ENCODE measurements at places on chromosomes 16 and 17.

DNA sequence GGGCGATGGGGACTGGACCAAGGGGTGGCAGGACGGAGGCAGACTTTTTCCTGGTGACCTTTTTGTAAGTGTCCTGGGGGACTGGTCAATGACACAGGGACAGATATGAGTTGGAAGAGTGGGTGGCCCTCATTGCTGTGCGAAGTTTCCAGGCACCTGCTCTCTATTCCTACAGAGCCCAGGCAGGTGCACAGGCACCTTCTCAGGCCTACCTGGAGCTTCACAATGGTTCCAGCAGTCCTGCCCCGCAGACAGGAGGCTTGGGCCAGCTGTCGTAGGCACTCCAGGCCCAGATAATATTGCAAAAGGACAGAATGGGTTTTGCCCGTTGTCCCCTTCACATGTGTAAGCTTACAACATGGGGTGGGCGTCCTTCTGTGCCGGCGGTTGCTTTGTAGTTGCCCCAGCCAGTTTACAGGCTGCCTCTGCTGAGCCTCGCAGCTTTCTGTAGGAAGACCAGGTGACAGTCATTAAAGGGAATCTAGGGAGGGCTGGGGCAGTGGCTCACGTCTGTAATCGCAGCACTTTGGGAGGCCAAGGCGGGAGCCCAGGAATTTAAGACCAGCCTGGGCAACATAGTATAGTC lies 84.3 kb downstream of the ARHGAP23 start:
- DNase-seq = no peak

GRCh38 chr17:8029121-8029520 lies 9.7 kb upstream of the ALOX15B start:
- DNase-seq = no peak

GRCh38 chr17:1011760-1012735 lies 15.1 kb downstream of the TIMM22 start:
- DNase-seq = no peak

- no peak for DNase-seq
Measured at GRCh38 chr16:53103811-53104210, 49.0 kb downstream of the CHD9 start.

DNA sequence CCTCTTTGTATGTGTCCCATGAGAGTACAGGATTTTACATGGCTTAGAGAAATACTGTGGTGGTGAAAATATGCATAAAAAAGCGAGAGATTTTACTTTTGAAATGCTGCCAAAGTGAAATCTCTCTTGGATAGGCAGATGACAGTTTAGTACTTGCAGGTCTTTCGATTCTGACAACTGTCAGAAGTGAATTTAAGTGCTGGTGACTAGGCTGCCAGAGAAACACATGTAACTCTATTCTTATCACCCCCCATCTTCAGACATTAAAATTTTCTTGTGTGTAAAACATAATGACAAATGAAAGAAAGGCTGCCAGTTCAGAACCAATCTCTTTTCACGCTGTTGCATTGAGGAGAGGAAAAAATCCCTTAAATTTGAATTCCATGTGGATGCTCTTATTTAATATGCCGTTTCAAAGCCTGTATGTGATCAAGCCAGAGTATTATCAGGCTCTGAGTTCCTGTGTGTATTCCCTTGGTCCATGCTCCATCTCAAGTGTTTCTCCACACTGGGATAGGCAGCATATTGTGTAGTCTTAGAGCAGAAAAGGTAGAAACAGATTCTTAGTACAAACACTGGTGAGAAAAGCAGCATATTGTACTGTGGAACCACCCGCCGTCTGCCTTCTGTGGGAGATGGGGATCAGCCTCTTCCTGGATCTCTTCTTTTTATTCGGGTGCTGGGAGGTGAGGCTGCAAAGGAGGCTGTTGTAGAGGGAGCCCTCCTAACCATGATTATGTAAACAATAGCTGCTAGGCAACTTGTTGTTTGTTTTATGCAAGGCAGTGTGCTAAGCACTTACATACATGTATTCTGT lies 291.3 kb downstream of the WWOX start:
- no peak for DNase-seq

- no peak for DNase-seq
Measured at GRCh38 chr16:31025339-31025738, 8.0 kb upstream of the STX4 start.

DNA sequence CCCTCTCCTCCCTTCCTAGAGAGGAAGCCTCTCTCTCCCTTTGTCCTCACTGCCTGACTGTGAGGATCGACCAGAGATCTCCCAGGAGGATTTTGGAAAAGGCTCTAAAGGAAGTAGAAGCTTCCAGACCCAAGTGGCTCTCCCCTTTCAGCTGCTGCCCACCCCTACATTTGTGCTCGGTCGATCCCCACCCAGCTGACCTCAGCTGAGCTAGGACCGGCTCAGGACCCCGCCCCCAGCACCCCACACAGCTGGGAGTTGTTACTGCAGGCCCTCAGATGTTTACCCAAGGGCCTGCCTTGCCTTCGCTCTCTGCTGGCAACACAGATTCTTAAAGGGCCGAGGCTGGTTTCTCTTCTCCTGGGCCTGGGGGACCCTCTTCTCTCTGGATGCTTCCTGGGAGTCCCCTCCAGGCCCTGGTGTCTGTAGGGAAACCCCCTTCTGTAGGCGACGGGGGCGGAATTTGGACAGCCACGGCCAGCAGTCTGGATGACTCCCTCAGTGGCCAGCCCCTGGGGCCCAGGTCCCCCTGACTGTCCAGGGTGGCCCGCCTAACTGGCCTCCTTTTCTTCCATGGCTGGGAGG lies 26.9 kb upstream of the TIMP2 start:
- no peak for DNase-seq

- no peak for DNase-seq
Measured at GRCh38 chr17:28096756-28097155, 54.3 kb downstream of the NLK start.

- no peak for DNase-seq
Measured at GRCh38 chr16:66291833-66292232, 74.7 kb upstream of the CDH5 start.

GRCh38 chr17:63974594-63975192 lies 2.0 kb upstream of the SCN4A start:
- no peak for DNase-seq

GRCh38 chr16:3058139-3059030 lies 7.1 kb upstream of the IL32 start:
- DNase-seq = no peak

DNA sequence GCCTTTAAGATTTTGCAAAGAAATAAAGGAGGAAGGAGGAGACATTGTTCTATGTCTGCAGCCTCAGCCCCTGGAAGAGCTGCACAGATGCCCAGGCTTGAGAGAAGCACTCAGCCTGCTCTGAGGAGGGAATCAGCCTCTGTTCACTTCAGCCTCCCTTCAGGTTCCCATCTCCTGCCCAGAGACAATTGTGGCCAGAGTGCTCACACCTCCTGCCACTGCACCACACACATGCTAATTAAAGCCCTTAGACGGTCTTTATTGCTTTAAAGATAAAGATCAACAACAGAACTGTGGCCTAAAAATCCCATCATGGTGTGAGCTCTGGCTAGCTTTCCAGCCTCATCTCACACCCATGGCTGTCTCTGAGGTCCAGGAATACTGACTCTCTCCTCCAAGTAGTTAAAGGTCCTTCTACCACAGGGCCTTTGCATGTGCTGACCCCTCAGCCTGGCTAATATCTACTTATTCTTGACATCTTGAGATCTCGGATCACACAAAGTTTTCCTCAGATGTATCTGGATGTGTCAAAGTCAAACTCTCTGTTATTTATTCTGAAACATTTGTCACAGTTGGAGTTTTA lies 33.8 kb downstream of the CHD9NB start:
- no peak for DNase-seq

- DNase-seq = no peak
Measured at GRCh38 chr17:17125136-17126084, 80.7 kb downstream of the PLD6 start.

DNA sequence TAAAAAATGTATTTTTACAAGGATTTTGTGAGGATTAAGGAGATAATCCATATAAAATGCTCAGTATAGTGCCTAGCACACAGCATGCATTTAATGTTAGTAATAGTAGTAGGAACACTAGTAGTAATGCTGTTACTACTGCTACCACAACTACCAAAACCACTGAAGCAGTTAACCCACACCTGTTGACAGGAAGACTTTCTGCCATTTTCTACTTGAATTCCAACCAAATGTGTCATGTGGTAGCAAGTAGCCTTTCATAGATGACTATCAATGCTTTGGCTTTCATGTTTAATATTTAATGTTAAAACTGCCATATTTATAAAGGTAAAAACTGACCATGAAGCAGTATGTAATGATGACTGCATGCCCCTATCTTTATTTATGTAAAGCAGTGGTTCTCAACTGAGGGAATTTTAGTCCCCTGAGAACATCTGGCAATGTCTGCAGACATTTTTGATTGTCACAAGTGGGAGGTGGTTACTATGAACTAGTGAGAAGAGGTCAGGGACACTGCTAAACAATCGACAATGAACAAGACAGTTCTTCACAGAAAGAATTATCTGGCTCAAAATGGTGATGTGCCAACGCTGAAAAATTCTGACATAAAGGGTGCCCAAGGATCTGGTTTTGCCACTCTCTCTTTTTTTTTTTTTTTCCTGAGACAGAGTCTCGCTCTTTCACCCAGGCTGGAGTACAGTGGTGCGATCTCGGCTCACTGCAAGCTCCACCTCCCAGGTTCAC lies 89.4 kb downstream of the ITFG1 start:
- no peak for DNase-seq

DNA sequence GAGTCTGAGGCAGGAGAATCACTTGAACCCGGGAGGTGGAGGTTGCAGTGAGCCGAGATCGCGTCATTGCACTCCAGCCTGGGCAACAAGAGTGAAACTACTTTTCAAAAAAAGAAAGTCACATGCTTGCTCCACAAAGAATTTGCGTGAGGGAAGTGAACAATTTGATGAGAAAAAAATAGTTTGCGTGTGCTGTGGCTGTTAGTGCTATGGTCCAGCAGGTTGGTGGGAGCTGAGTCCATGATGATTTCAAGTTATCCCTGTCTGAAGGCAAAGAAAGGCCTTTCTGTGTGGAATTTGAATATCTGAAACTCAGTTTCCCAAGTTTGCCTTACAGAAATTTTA lies 21.0 kb downstream of the PRCD start:
- no peak for DNase-seq

- no peak for DNase-seq
Measured at GRCh38 chr17:63274146-63274545, 172.0 kb downstream of the CYB561 start.

DNA sequence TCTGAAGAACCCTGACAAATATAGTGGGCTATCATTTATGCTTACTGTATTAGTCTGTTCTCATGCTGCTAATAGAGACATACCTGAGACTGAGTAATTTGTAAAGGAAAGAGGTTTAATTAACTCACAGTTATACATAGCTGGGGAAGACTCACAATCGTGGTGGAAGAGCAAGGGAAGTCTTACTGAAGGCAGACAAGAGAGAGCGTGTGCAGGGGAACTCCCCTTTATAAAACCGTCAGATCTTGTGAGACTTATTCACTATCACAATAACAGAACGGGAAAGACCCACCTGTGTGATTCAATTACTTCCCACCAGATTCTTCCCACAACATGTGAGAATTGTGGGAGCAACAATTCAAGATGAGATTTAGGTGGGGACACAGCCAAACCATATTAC lies 526.8 kb upstream of the GOT2 start:
- no peak for DNase-seq

DNA sequence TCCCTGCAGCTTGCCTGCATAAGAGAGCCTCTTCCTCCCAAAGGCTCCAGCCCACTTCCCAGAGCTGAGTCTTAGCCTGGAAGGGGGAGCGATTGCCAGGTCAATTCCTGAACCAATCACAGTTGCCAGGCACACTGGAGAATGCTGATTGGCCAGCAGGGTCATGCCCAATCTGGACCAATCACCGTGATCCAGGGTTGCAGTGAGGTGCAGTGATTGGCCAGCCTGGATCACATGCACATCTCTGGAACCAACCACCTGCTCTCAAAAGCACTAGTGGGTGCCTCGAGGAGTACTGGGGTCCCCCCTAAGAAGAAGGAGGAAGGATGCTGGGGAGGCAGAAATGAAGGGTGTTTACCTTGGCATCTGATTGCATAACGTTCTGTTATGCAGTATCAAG lies 18.4 kb downstream of the NAGPA start:
- no peak for DNase-seq

DNA sequence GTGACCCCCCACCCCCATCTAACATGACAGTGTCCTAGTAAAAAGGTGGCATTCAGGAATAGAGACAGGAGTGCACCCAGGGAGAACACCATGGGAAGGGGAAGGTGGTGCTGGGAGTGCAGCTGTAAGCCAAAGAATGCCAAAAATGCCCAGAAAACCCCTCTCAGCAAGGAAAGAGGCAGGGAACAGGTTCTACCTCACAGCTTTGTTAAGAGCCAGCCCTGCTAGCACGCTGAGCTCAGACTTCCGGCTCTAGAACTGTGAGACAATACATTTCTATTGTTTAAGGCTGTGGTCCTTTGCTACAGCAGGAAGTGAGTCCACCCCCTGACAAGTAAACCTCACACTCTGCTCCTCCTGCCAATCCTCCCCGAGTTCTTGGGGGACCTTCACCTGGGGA lies 302.4 kb upstream of the N4BP1 start:
- DNase-seq = no peak

- no peak for DNase-seq
Measured at GRCh38 chr16:27515874-27516353, 33.8 kb downstream of the GTF3C1 start.

GRCh38 chr16:49453983-49454382 lies 80.4 kb downstream of the C16orf78 start:
- DNase-seq = no peak

GRCh38 chr16:73308771-73309170 lies 260.8 kb upstream of the ZFHX3 start:
- DNase-seq = no peak

- no peak for DNase-seq
Measured at GRCh38 chr16:57699481-57699880, 4.9 kb downstream of the DRC7 start.

- no peak for DNase-seq
Measured at GRCh38 chr16:21101631-21102420, 48.8 kb downstream of the DNAH3 start.

- DNase-seq = no peak
Measured at GRCh38 chr17:43823350-43824084, 9.4 kb downstream of the MPP3 start.
